ENCODE measurements at places on chromosomes 1 and 21.
A peak's percentile ranks its signal among the peaks of the same experiment; 100 is the strongest.

DNA sequence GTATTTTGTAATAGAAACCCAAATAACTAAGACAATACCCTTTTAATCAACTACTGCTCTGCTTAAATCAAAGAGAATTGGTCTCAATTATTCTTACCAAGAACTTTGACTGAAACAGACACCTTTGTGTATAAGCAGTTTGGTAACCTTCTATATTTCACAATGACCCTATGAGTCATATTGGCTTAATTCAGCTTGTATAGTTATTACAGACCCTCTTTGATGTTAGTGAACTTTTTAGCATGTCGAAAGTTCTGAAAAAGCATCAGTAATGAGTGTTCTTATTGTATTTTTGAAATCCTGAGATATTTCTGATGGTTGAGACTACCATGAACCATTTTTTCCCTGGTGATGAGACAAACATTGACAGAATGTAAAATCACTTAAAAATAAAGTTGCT, 43.3 kb upstream of the RABGAP1L start:
- no peak for DNase-seq

DNA sequence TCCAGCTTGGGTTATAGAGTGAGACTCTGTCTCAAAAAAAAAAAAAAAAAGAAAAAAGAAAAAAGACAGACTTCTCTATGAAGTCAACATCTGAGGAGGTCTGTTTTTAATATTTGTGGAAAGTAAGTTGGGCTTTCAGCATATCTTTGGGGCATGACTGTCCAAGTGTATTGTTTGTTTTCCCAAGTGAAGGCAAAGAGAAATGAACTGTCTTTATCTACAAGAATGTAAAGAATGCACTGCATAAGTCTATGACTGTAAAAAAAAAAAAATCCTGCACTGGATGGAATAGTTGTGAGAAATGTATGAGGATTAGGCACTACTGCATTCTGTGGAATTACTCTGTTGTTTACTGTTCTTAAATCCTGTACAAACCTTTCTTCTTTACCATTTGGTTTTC, 45.6 kb upstream of the TMEM61 start:
- no peak for DNase-seq

GRCh38 chr1:87278825-87279535, 49.7 kb upstream of the LMO4 start:
- no peak for DNase-seq

DNA sequence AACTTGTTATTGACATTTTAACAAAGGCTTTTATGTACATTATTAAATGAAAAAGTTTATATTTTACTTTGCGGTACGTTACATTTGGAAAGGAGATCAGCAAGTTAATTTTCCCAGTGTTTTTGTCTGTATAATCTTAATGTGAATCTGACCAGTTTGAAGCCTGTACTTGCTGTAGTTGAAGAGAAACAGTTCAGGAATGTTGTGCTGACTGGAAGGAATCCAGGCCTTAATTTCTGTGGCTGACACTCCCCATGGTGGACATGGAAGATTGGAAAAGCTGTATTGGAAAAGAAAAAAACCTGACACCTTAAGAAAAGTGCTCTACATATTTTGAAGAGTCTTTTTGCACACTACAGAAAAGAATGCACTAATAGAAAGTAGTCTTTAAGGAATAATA, 15.5 kb downstream of the LEPR start:
- DNase-seq: no peak

DNA sequence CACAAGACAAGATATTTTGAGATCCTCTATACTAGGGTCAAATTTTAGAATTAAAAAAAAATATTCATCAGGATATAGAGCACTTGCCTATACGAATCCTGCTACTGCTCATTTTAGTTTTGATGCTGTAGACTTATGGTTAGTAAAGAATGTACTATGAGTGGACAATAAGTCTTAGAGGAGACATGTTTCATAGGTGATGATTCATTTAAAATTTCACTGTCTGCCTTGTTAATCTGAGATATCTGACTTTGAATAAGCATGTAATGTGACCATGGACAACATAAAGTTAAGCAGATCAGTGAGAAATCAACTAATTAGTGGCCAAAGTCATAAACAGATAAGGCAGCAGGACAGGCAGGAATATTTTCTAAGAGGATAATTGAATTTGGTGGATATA, 106.8 kb upstream of the HP1BP3 start:
- DNase-seq: no peak

GRCh38 chr1:212625781-212626450, 17.4 kb downstream of the ATF3 start:
- DNase-seq: no peak

DNA sequence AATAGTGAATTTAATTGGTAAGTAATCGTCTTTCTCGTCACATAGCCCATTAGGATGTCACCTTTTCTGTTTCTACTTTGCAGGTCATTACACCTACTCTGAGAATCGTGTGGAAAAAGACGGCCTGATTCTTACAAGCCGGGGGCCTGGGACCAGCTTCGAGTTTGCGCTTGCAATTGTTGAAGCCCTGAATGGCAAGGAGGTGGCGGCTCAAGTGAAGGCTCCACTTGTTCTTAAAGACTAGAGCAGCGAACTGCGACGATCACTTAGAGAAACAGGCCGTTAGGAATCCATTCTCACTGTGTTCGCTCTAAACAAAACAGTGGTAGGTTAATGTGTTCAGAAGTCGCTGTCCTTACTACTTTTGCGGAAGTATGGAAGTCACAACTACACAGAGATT, 23.3 kb downstream of the PARK7 start:
- DNase-seq: no peak

- no peak for DNase-seq
These were observed 53.0 kb upstream of the SPATA6 start for GRCh38 chr1:48524892-48525467.

DNA sequence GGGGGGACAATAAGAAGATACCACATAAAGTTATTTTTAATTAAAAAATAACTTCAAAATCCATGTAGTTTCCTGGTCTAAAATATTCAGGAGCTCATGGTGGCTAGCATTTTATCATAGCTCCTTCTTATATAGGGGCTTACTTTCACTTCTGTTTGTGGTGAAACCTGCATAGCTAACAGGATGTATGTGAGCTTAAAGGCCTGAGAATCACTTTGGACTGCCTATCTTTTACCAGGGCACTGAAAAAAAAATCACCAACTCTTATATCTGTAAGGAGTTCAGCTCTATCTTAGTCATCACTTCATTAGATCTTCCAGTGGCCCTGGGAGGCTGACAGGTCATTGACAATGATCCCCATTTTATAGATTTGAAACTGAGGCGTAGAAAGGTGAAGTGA, 21.3 kb downstream of the UROD start:
- DNase-seq: no peak

DNA sequence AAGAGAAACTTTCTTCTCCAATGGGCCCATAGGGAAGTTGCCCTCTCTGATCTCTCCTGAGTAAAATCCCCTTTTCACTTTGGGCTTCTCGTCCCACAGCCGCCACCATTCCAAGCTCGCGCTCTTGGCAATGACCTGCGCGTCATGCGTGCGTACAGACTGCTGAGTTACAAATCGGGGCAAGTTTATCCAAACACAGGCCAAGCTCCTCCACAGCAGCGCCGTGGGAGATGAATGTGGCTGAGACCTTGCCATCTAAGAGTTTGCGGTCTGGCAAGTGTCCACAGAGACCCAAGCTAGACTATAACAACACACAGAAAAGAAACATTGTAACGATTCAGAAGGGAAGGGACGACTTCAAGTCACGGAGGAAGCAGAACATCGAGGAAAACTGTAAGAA, 116.3 kb upstream of the SOD1 start:
- no peak for DNase-seq

DNA sequence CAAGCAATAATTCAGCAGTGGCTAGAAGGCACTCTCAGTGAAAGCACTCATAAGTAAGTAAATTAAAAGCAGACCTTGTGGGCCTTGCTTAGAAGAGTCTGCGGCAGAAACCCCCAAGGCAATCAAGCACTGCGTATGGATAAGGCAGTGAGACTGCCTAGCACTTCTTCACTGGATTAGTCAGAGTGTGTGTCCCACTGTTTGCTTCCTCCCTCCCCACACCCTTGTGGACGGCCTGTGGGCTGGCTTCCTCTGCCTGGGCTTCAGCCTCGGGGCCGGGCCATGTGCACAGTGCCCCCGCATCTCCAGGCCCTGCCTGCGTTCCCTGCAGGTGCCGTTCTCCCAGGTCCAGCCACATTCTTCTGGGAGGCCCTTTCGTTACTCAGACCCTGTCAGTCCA, 23.8 kb downstream of the AGT start:
- DNase-seq: no peak

GRCh38 chr1:244241438-244241837, 190.4 kb downstream of the ZBTB18 start:
- DNase-seq: no peak

- DNase-seq: no peak
These were observed 176.7 kb downstream of the OLFM3 start for GRCh38 chr1:101820071-101820470.

GRCh38 chr1:235941876-235942624, 75.3 kb upstream of the LYST start:
- DNase-seq: no peak

DNA sequence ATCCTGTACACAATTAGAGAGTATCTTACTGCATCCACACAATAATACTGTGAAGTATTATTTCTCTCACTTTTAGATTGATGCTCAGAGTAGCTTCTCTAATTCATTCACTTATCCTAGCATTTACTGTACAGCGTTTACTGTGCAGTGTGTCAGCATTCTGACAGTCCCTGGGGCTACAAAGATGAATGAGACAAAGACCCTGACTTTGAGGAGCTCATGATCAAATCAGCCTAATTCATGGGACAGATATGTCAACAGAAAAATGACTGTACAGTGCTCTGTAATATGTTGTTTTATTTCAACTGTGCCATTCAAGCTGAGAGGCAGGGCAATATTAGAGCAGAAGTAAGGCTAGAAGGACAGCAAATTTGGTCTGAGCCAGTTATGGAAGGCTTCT, 152.5 kb downstream of the ZNF648 start:
- DNase-seq: no peak

GRCh38 chr21:25639551-25640201, 618 bp downstream of the JAM2 start:
- peak; percentile 31 for DNase-seq

GRCh38 chr1:196678510-196678884, 26.7 kb downstream of the CFH start:
- DNase-seq: no peak

GRCh38 chr1:179866616-179867015, 11.0 kb downstream of the TOR1AIP2 start:
- no peak for DNase-seq

DNA sequence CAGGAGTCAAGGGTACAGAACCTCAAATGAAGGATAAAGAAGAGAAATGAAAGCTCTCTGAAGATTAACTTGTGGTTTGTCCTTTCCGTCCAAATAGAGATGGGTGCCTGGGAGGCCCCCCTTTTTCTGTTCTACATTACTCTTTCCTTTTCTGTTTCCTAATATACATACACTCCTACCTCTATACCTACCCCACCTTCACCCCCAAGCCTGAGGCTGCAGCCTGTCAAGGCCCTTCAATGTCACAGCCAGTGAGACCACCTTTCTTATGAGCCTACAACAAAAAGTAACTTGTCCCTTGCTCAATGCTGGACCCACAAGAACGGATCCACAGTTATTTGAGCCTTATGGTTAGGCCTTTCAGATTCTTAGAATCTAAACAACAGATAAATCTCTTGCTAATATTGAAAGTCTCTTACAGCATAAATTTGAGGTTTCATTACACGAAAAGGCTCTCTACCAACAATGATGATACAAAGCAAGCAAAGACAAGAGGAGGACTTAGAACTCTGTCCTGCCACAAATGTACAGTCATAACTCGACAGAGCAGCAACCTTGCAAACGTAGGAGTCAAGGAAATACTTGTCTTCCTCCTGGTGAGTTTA, 4.1 kb upstream of the TRAF3IP3 start:
- DNase-seq: no peak

GRCh38 chr1:203557390-203557789, 63.4 kb downstream of the OPTC start:
- no peak for DNase-seq

DNA sequence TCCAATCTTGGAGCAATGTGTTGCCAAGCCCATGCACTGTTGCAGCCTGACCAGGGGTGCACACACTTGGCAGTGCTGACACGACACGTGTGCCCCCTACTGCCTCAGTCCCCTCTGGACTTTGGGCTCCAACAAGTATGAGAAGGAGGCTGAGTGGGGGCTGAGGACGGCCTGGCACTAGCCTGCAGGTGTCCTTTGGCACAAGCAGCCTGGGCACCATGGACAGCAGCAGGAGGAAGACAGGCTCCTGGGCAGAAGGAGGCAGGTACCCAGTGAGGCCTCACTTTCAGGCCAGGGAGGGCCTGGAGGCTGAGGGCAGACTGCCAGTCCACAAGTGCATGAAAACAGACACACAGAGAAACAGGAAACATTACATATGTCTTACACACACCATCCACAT, 1702.9 kb upstream of the B3GALT2 start:
- no peak for DNase-seq

GRCh38 chr1:244339073-244339692, 112.5 kb downstream of the ADSS2 start:
- no peak for DNase-seq

- no peak for DNase-seq
These were observed 4.4 kb upstream of the FASLG start for GRCh38 chr1:172654535-172654934.

- no peak for DNase-seq
These were observed 73.7 kb downstream of the CAPZB start for GRCh38 chr1:19411612-19412011.

DNA sequence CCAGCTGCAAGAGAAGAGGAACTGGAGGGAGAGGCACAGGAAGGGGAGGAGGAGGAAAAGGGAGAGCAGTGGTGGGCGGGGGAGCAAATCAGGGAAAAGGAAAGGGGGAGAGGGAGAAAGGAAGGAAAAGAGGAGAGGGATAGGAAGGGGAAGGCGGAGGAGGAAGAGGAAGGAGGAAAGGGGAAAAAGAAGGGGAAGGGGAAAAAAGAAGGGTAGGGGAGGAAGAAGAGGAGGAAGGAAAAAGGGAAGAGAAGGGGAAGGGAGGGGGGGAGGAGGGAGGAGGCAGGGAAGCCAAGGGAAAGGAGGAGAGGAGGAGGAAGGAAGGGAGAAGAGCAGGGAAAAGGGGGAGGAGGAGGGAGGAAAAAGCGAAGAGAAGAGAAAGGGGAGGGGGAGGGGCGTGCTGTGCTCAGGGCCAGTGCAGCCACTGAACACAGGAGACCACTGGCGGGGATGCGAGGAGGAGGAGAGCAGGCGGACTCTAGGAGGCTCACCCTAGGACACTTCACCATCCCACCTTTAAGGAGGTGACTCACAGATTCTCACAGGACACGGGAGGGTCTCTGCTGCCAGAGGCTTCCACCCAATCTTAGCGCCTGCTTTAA, 33.1 kb downstream of the PGBD5 start:
- DNase-seq: no peak

DNA sequence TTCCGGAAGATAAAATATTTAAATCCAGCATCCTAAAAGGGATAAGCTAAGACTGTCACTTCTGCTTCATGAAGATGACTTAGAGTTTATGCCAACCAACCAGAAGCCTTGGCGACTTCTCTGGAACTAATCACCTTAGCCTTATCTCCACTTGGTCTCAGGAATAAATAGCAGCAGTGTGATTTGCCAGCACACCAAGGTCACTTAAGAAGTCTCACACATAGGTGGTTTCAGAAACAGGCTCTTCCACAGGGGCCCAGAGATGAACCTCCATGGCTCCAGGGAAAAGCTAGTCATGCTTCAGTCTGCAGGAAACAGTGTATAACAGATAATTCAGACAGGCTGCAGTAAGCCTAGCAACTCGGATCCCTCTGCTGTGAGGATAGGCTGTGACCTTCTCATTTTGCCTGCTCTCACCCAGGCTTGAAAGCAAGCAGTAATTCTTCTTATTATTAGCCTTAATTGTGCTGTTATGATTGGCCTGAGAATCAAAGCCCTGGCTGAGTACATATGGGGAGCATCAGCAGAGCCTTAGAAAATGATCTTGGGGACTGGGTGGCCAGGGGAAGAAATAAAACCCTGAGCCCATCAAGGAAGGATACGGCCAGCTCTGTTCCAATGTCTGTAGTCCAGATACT, 84.7 kb downstream of the WLS start:
- DNase-seq: no peak

Data from caudate nucleus (tissue), 63 donors.